ENCODE measurements at places on chromosomes 11 and 22.

DNA sequence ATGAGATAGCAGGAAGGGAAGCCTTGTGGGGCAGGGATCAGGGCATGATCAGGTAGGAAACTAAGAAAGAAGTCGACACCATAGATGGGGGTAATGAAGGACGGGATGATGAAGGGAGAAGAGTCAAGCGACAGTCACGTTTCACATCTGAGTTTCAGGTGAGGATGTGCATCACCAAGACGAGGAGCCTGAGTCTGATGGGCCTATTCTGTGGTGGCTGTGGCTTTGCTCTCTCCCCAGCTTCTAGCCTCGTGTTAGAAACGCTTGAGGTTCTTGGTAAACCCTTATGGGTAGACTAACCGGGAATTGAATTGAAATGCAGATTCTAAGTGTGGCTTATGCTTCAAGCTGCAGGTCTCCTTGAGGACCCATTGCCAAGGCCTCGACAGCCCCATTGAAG, 45.6 kb upstream of the LMO1 start:
- DNase-seq = no peak

- DNase-seq = no peak
Measured at GRCh38 chr11:28615542-28615941, 507.4 kb downstream of the METTL15 start.

DNA sequence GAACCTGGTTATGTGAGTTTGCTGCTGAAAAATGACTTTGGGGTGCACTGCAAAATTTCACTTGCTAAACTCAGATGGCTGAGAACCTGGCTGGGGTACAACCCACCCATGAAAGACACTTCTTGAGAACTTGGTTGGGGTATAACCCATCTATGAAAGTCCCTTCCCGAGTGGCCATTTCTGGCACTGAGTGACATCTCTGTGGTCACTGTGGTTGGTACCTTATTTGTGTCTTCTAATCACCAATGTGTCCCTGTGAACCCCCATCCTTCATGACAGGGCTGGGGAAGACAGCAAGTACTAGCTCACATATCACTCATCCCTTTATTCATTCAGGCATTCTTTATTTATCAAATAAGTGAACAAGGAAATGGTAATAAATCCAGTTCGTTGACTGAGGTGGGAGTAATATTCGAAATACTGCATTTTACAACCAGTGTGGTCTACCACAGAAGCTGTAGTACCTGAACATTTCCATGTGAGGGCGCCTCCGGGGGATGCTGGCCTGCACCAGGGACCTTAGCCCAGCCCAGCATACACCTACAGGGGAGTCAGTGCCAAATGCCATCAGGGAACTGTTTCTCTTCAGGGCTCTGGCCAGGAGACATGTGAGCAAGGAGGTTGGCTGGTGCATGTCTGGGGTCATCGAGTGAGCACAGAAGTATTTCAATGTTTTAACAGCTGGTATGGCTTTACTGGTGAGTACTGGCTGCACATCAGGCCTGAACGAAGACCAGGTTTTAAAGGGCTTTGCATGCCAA, 122.1 kb downstream of the CSNK2A3 start:
- no peak for DNase-seq

DNA sequence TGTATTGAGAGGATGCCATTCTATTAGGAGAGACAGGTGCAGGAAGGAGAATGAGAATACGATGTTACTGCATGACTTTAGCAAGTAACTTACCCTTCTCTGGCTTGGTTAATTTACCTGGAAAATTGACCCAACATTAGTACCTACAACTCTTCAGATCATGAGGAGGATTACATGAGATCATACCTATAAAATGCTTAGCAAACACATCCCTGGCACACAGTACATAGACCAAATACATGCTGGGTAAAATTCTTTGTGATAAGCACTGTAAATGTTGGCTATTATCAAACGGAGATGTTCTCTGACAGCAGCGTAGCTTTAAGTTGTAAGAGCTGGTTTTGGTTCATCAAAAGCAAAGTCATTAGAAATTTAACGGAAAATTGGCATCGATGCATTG, 28.8 kb downstream of the LARGE1 start:
- DNase-seq = no peak

DNA sequence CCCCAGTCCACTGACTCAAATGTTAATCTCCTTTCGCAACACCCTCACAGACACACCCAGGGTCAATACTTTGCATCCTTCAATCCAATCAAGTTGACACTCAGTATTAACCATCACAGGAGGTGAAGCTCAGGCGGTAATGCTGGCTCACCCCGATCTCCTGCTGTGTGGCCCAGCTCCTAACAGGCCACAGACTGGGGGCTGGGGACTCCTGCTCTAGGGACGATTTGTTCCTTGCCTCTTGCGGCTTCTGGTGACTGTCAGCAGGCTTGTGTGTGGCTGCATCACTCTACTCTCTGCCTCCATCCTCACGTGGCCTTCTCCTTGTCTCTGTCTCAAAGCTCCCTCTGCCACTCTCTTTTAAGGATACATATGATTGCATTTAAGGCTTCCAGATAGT, 45.0 kb downstream of the SPON1 start:
- DNase-seq = no peak

DNA sequence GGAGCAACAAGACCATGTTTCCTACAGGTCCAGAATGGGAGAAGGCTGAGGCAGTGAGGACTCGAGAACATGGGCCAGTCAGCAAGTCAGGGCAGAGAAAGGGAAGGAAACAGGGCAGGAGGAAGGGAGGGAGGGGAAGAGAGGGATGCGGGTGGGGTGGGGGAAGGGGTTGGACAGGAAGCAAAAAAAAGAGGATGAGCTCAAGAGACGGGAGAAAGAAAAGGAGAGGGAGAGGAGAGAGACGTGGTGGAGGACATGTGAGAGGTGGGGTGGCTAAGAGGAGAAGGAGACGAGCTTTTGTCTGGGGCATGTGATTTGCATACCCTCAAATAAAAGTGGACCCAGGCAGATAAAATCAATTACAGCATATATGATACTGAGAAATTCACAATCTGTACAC, 389.5 kb upstream of the B3GAT1 start:
- DNase-seq = no peak

DNA sequence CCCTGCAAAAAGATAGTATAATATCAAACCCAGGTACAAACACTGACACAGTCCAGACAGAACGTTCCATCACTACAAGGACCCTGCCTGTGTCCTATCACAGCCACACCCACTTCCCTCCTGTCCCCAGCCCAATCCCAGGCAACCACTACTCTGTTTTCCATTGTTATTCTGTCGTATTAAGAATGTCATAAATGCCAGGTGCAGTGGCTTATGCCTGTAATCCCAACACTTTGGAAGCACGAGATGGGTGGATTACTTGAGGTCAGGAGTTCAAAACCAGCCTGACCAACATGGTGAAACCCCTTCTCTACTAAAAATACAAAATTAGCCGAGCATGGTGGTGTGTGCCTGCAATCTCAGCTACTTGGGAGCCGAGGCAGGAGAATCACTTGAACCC, 89.0 kb downstream of the TRMU start:
- DNase-seq = no peak

- DNase-seq = no peak
Measured at GRCh38 chr11:73308961-73309919, 1.2 kb downstream of the ARHGEF17 start.

DNA sequence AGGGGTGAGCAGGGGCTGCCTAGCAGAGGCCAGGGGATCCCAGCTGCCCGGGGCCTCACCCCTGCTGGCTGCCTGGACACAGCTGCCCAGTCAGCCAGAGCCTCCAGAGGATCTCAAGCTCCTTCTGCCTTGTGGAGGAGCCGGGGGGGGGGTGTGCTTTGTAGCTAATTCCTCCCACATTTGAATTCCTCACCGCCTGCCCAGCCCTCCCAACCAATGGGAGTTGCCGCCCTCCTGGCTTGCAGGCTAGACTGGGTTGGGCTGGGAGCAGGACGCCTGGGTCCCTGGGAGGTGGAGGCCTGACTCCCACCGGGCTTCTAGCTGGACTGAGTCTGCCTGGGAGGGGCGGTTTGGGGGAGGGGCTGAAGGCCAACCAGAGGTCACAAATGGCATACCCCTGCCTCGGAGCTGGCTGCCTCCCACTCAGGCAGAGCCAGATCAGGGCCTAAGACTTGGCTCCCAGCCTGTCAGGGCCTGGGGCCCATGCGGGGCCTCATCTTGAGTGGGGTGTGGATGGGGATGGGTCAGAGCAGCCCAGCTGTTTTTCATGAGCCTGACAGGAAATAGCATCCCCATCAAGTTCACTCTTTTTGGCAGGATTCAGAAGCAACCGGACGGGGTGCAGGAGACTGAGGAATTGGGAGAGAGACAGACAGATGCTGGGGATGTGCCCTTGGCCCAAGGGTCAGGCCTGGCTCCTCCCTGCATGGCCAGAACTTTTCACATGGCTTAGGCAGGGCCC, 29.2 kb upstream of the PDE2A start:
- DNase-seq = no peak

GRCh38 chr22:50260801-50261614, 475 bp downstream of the MAPK12 start:
- DNase-seq = no peak

- no peak for DNase-seq
Measured at GRCh38 chr11:27187848-27188621, 147.4 kb downstream of the BBOX1 start.
